ENCODE measurements at places on chromosomes 5 and 9.

DNA sequence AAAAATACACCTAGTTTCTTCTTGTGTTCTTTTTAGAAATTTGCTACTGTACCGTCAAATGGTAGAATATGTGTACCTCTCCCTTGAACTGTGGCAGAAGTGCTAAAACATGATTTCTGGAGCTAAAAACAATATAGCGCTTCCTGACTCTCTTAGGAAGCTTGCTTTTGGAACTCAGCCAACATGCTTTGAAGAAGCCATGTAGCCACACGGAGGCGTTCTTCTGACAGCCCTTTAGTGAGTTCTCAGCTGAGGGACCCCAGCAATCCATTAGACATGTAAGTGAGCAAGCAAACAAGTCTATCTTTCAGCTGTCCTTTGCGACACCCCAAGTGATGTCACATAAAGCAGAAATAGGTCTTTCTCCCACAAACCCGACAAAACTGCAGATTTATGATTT is 917.0 kb downstream of the CDH9 start:
- DNase-seq = peak; percentile 13

DNA sequence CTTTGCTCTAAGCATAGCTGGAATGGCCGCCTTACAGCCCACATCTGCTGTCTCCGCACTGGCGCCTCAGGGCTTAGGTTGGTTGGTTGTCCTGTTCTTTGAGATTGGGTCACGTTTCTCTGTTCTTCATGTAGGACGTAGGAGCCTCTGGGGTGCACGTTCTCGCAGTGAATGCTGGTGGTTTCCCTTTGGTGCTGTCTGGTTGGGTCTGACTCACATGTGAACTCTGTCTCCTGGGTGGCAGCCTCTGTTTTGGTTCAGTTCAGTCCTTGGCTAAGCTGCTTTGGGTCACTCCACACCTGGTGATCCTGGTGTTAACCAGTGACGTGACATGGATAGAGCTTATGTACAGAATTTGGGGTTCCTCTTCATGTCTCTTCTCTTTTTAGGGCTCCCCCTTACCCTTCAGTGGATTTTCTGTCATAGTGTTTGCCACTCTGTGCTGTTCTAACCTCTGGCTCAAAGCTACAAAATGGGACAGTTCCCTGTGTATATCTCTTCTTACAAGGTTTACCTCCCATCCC is 12.6 kb upstream of the LPCAT1 start:
- peak; percentile 54 for DNase-seq

DNA sequence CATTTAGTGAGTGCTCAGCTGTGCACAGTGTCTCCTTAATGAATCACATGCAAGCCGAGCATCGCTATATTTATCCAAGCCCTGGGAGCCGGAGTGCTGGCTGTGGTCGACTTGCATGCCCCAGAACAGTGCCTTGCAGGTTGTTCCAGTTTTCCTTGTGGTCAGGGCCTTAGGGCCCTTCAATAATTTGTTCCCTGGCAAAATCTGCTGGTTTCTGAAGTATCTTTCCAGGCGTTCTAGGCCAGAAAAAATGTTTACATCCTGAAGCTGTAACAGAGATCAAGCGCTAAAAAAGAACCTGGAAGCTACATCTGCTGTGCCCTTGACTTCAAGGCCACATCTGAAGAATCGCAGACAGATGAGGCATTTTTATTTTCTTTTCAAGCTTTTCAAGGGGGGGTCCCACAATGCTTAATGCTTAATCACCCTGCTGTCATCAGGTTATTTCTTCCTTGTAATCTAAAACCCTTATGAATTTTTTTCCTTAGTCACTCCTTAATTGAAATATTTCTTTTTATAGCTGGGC is 105.8 kb downstream of the DOCK2 start:
- peak; percentile 79 for DNase-seq

GRCh38 chr9:134681061-134681661 is 39.6 kb downstream of the COL5A1 start:
- no peak for DNase-seq

DNA sequence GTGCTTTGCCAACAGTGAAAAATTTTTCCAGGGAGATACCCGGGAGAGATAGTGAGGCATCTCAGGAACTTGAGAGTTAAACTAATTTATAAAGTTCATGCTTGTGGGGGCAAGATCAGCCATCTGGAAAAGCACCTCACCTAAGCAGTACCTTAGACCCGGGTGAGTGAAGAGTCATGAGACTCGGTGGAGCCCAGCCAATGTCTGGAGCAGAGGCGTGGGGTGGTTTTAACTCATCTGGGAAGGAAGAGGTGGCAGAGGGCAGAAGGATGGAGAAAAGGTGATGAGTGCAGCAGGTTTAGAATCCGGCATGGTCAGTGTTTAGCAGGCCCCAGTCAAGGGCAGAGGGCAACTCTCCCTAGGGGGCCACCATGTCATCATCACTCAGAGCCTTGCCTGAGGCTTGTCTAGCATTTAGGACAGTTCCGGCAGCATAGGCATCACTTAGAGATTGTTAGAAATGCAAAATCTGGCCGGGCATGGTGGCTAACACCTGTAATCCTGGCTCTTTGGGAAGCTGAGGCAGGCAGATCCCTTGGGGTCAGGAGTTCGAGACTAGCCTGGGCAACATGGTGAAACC is 4.3 kb upstream of the RNF183 start:
- DNase-seq = no peak

GRCh38 chr5:151223447-151224264 is at the start of gene CCDC69:
Gene CCDC69, minus strand, starts transcription at chr5:151224092. Its CDS starts 122 bp downstream, at chr5:151223970.
- DNase-seq = peak; percentile 69

GRCh38 chr5:137206030-137206715 is 293.0 kb downstream of the SPOCK1 start:
- peak; percentile 69 for DNase-seq

DNA sequence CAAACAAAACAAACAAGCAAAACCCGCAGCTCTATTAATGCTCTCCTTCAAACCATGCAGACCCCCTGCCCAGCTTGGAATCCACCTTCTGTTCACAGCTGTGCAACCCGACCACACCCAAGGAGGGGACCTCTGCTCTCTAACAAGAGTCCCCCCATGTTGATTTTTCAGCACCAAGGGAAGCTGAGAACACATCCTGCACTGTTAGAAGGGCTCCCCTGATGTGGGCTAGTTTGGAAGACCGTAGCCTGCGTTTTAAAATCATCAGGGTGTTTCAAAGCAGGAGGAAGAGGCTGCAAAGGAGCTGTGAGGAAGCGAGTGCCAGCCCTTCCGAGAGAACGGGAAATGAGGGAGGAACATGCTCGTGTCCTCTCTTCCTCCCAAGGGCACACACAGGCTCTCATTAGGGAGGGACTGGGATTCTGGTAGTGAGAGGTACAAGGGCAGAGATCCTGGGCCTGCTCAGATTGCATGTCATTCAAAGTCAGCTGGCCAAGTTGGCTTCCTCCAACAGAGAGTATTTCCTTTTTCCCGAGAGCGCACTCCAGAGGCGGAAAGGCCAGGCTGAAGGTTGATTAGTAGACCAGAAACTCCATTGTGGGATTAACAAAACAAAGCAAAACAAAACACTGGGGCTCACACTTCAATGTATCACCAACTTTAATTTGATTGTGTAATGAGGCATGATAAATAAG is 185.9 kb downstream of the SEMA6A start:
- no peak for DNase-seq

DNA sequence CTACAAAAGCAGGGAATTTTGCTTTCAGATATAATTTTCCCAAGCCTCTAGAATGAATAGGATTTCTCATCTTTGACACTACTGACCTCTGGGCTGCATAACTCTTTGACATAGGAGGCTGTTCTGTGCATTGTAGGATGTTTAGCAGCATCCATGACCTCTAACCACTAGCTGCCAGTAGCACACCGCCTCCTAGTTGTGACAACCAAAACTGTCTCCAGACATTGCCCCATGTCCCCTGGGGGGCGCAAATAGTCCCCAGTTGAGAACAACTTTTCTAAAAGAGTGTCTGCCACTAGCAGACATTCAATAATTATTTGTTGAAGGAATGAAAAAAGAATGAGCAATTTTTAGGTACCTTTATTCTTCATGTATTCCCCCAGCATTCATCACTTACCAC is 51.8 kb downstream of the POU4F3 start:
- DNase-seq = no peak

DNA sequence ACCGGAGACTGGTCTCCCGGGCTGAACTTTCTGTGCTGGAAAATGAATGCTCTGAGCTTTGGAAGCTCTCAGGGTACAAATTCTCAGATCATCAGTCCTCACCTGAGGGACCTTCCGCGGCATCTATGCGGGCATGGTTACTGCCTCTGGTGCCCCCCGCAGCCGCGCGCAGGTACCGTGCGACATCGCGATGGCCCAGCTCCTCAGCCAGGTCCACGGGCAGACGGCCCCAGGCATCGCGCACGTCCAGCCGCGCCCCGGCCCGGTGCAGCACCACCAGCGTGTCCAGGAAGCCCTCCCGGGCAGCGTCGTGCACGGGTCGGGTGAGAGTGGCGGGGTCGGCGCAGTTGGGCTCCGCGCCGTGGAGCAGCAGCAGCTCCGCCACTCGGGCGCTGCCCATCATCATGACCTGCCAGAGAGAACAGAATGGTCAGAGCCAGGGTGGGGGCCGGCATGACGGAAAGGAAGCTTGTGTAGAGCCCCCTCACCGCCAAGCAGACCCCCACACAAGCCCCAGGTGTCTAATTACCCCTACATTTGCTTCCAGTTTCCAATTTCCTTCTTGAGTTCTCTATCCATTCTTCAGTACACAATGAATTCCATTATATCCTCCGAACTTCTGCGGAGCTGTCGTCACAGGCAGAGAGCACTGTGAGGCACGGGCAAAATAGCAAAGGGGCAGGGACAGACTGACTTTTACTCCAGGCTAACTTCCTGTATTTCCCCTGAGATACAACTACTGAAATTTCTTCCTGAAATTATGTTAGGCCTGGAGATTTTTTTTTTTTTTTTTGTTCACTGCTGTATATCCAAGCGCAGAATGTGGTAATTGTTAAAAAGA is 23.2 kb downstream of the CDKN2A start:
- no peak for DNase-seq

- DNase-seq = no peak
Measured at GRCh38 chr9:30301271-30301963, 2083.0 kb upstream of the ACO1 start.

DNA sequence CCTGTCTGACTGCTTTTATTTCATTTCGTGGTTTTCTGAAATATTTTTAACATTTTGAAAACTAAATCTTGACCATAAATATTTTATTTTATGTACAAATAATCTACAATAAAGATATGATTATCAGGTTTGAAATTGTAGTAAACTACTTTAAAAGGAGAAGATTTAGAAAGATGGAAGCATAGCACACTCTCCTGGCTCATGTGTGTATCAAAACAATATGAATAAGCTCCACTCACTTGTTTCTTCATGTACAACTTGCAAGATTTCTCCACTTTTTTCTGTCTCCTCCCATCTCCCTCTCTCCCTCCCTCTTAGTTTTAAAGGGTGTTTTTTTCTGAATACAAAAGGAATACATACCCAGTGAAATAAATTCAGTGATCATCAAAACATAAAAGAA is 15.4 kb upstream of the VPS13A start:
- DNase-seq = no peak

GRCh38 chr5:124996764-124997077 is 250.3 kb upstream of the ZNF608 start:
- no peak for DNase-seq

- DNase-seq = peak; percentile 92
Measured at GRCh38 chr9:4262735-4263141, 37.1 kb downstream of the GLIS3 start.

DNA sequence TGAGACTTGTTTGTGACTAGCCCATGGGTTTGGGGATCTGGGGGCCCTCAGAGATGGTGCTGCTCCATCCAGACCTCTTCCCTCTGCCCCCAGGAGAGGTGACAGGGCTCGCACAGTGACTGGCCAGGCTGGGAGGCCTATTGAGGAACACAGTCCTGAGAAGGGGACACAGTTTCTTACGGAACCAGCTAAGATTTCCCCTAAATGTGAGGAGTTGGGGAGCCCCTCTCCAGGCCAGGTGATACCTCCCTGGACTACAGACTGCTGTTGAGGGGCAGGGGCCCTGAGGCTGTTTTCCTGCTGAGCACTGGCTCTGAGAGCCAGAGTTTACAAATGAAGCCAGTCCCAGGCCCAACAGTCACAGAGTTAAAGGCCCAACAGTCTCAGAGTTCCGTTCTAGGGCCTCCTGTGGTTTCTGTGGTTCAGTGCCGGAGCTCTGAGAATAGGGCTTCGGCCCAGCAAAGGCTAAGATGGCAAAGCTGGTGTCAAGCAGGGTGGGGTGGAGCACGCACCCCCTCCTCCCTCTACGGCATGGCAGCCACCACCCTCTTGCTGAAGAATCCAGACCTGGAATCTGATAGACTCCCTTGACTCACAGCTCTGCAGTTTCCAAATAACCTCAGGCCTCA is 1.1 kb upstream of the SEMA4D start:
- no peak for DNase-seq

DNA sequence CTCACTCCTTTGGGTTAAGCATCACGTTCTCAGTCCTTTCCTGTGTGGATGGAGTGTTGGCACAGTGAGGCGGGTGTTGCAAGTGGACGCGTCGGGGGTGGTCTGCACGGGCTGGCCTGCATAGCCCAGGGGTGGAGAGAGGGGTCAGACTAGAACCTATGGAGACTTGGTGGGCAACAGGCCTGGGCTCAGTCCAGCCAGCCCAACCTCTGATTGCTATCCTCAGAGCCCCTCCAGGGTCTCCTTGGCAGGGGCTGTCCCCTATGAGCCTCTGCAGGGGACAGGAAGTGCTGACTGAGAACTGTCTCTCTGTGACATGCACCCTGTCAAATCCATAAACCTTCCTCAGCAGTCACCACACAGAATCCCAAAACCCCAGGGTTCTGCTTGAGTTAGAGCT is 2.3 kb downstream of the DCANP1 start:
- DNase-seq = no peak

DNA sequence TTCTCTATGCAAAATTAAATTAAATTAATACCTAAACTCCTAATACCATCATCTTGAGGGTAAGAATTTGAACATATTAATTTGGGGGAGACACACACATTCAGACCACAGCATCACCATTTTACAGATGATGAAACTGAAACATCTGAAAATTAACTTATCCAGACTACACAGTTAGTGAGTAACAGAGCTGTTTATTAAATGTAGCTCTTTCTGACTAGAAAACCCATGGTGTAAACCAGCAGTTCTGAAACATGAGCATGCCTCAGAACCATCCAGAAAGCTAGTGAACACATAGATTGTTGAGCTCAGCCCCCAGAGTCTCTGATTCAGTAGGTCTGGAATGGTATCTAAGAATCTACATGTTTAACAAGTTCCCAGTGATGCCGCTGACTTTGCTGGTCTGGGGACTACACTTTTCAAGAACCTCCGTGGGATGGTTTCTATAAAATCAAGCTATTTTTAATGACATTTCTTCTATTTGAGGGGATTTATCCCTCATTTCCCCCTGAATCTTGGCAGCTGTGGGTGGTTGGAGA is 113.5 kb downstream of the RORB start:
- no peak for DNase-seq

GRCh38 chr9:112097712-112098688 is 77.1 kb downstream of the SUSD1 start:
- peak; percentile 81 for DNase-seq

GRCh38 chr5:180825768-180826525 is 23.3 kb upstream of the MGAT1 start:
- peak; percentile 82 for DNase-seq

DNA sequence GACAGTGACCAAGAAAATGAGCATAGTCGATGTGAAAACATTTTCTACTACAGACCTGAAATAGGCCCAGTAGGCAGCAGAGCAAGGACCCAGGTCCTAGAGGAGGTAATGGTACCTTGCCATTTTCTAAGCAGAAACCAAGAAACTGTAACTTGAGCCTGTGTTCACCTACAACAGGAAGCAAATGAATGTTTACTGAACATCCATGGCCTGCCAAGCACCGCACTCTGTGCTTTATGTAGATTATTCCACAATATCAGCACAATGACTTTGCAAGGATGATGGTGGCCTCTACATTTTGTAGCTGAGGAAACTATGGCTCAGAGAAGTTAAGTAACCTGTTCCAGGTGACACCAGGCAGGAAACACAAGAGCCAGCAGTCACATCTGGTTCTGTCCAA is 215.3 kb downstream of the SPOCK1 start:
- no peak for DNase-seq
